ENCODE measurements at places on chromosomes 13 and 19.

DNA sequence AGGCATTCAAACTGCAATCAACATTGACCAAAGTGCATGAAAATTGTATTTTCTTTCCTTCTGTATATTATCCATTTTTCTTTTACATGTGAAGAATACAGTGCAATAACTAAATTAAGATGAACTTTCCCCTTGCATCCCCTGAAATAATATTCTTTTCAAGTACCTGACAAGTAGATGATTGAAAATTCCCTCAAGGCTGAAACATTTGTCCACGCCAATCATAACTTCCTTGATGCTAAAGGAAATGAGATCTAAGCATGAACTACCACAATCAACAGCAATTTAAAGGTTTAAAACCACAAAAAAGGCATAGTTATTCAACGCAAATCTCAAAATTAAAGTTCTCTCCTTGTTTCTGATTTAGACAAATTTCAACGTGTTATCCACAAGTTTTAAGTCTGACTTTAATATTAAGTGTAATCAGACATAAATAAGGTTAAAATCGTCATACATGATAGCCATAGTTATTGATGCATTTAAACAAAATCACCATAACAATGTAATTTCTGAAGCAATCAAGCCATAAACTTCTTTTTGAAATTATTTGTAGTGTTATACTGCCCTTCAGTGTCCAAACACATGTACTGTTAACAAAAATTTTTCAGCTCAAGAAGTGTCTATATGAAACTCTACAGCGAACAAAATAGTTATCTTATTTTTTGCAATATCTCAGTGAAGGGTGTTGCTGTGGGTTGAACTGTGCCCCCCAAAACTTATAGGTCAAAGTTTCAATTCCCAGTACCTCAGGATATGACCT, 169.5 kb downstream of the DCLK1 start:
- no peak for DNase-seq

DNA sequence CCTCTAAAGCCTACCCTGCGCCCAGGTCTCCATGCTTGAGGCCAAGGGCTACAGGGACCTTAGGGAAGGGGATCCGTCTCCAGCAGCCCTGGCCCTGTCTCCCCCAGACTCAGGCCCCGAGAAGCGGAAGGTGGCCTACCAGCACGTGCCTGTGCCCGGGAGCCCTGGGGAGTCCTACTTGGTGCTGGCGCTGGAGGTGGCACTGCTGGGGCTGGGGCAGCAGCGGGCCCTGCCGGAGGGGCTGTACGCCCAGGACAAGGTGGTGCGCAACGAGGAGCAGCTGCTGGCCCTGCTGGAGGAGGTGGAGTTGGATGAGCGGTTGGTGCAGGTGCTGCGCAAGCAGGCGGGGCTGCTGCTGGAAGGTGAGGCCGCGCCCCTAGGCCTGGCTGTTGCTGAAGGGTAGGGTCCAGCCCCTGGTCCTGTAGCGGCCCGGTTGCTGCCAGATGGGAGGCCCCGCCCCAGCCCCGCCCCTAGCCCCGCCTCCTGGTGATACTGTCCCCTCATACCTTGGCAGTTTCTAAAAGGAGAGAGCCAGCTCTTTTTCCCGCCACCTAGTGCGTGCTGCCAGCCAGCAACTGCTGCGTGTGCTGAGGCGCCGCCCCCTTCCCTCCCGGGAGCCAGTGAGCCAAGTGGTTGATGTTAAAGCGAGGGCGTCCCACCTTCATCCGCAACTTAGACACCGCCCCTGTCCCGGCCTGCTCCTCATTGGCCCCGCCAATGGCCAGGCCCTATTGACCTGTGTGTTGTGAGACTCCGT, 22.6 kb downstream of the ZSWIM4 start:
- no peak for DNase-seq

DNA sequence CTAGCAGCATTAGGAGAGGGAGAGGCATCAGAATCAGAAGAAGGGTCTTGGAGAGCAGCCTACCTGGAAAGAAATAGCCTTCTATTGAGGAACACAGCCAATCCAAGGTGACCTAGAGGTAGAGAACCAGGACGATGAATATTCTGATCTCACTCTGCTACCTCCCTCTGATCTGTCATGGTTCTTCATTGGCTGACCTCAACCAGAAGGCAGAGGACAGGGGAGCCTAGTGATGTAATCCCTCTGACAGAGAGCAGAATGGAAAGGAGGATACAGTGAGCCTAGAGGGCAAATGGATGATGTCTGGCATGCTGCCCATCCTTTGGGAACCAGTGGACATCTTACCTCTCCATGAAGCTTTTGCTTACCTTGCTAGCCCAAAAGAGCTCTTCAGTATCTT, 3.6 kb downstream of the ZNF507 start:
- DNase-seq, result no peak

- DNase-seq, result no peak
Observed at GRCh38 chr13:98979012-98979660, 1.3 kb upstream of the DOCK9 start.

DNA sequence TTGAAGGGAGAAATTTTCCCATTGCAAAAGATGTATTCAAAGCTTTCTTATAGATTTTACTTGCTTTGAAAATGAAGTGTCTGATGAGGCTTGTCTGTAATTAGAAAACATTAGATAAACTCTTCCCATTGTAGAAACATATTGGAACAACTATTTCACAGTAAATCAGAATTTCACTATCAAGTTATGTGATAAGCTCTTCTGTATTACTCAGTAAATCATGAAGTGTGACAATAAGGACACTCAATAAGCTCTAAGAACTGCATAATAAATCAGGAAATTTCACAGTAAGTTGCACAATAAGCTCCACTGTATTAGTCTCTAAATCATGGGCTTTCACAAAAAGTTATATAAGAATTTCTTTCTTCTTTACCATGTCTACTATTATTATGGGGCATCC, 1546.6 kb downstream of the SLITRK5 start:
- DNase-seq, result no peak

- no peak for DNase-seq
Observed at GRCh38 chr13:47896546-47896945, 104.5 kb downstream of the SUCLA2 start.

DNA sequence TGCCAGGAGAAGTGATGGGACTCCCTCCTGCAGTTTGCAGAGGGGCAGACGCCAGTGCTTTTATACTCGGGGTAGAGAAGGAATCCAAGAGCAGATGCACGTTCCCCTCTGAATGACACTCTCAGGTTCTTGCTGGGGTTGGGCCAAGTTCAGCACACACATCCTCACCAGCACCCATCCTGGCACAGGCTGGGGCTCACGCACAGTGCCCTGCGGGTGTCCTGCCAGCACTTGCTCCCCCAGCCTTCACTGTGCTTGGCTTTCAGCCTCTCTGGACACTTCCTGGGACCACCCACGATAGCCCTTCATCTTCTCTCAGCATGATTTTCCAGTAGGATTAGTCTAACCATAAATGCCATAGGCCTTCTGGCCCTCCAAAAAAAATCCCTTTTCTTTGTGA, 158.6 kb downstream of the ZNF536 start:
- DNase-seq, result no peak

GRCh38 chr19:29550896-29551295, 25.1 kb downstream of the VSTM2B start:
- no peak for DNase-seq

- no peak for DNase-seq
Observed at GRCh38 chr19:42150911-42151361, 18.7 kb upstream of the POU2F2 start.

DNA sequence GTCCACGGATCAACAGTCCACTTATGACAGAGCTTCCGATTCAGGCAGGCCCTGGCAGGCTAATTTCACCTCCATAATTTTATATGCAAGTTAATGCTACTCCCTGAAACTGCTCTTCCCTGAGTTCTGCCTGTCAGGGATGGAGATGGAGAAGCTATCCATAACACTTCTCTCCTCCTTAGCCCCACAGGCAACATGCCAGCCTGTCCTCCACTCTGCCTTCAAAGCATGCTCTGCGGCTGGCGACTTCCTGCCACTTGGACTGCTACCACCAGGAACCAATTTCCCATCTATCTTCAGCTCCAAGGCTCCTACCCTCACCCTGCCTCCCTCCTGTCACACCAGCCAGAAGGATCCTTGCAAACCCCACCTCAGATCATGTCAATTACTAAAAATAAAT, 35.4 kb downstream of the GSX1 start:
- no peak for DNase-seq

DNA sequence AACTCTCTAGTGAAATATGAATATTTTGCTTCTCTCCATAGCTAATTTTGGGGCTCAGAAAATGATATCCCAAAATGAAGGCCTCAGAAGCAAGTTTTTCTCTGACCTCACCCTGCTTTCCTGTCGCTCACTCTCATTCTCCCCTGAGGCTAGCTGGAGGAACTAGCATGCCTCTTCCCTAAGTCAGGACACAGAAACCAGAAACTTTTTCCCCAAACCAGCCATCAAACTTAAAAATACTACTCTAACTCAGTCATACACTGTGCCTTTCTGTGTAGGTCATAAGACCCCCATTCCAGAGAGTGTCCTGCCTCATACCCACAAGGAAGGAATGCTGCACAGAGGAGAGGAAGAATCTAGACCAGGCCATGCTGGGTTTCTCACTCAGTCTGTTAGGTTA, 329.6 kb downstream of the PCDH20 start:
- no peak for DNase-seq
